Stimulated activated naive CD4-positive, alpha-beta T cell treated with Interleukin-2 at 50 U/mL for 16 hours (primary cell): ENCODE measurements at places on chromosomes 12 and 14.

GRCh38 chr12:132502149-132502881 lies 12.4 kb downstream of the FBRSL1 start:
- no peak for DNase-seq

- no peak for DNase-seq
Observed at GRCh38 chr14:29913566-29913965, 14.1 kb downstream of the PRKD1 start.

- DNase-seq, result no peak
Observed at GRCh38 chr12:6612247-6612646, 5.1 kb upstream of the CHD4 start.

DNA sequence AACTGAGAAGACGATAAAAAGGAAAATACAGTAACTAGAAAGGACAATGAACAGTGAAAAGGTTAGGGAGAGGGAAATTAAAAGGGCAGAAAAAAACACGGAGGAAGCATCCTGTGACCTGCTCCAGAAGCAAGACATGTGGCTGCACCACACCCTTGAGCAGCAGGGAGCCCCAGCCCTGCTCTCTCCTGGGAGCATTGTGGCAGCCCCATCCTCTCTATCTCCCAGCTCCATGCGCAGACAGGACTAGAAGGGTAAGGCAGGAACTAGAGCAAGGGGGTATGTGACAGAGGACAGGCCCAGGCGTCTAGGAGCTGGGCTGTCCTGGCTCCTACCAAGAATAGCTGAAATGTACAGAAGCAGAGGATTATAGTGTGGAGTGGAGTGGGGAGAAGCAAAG lies 38.6 kb upstream of the SMUG1 start:
- no peak for DNase-seq

DNA sequence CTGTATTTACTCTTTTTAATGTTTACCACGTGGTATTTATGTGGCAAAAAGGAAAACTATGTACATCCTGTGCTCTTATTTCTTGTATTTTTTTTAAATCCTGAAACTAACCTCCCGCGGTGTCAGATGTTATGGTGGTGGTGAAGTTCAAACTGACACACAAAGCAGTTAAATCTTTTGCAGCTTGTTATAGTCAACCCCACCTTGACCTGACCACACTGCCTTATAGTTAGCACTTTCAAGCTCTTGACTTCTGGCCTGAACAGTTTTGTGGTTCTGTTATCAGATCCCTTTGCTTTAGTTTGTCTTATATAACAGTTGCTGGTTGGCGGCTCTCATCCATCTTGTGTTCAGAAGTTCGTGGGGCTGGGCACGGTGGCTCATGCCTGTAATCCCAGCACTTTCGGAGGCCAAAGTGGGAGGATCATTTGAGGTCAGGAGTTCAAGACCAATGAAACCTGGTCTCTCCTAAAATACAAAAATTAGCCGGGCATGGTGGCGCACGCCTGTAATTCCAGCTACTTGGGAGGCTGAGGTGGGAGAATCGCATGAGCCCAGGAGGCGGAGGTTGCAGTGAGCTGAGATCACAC lies 2.1 kb downstream of the UNG start:
- DNase-seq, result no peak

- no peak for DNase-seq
Observed at GRCh38 chr12:88698471-88698870, 118.2 kb upstream of the KITLG start.

GRCh38 chr14:59827401-59827800 lies 43.2 kb downstream of the RTN1 start:
- no peak for DNase-seq

- peak; percentile 84 for DNase-seq
Observed at GRCh38 chr14:90820958-90821357, 4.7 kb upstream of the TTC7B start.

- no peak for DNase-seq
Observed at GRCh38 chr14:32697704-32698103, 241.0 kb upstream of the NPAS3 start.

DNA sequence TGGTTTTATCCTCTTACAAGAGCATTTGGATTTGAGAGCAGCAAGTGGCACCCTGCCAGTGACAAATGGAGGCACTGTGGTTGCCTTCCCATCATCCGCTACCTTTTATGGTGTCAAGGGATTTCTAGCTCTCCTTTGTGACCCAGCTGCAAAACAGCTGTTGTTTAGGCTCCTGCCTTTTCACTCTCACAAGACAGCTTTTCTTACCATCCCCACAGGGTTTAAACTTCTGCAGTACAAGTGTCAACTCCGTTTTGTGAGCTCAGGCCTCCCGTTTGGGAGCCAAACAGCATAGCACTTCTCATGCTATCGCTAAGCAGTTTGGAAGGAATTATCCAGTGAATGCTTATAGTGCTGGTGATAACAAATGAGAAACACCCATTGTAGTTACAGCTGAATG lies 331.4 kb downstream of the TMTC2 start:
- DNase-seq, result no peak

DNA sequence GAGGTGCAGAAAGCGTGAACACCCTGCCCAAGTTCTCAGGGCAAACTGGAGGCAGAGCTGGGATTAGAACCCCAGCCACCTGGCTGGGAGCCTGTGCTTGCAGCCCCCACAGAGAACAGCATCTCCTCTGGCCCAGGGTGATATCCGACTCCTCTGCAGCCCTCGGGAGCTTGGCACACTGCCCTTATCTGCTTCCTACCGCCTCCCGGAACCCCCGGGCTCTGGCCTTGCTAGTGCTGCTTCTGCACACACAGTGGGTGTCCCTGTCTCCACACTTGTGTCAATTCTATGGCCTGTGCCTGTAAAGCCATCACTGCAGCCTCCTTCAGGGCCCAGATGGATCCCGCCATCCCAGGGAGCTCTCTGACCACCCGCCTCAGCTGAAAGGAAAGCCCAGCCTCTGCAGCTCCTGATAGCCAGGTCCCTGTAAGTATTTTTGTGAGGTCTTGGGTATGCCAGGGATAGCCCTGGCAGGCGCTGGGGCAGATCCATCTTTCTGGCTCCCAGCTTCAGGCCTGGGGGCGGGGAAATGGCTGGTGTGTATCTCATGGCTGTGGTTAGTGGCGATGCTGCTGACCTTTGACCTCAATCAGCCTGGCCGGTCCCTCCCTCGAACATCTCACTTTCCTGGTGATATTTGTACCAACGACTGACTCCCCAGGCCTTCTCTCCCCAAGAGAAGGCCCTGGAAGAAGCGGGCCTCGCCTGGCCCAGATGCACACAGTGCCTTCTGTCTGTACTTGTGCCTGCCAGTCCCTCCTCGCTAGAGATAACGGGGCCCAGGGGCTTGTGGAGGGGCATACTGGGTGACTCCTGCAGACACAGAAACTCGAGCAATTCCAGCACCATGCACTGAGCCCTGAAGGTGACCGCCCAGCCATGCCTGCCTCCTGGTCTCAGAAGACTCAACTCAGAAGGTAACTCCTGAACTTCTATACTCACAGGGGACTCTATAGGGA lies 183.8 kb downstream of the CALM1 start:
- no peak for DNase-seq

DNA sequence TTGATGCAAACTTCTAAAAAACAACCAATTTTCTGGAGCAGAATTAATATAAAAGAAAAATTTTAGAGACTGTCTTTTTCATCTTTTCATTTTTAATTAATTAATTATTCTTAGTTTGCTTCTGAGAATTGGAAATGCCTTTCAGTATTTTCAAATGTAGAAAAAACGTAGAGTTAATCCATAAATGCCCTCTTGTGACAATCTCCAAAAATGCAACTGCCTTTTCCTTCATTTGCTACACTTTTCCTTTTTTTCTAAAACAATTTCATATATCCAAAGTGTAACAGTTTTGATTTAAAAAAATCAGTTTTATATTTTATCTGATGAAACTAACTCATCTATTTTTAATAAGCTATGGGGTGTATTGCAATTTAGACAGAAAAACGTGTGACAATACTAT lies 409.3 kb downstream of the PRKD1 start:
- DNase-seq, result no peak

- DNase-seq, result no peak
Observed at GRCh38 chr12:108055141-108055540, 73.9 kb upstream of the WSCD2 start.

DNA sequence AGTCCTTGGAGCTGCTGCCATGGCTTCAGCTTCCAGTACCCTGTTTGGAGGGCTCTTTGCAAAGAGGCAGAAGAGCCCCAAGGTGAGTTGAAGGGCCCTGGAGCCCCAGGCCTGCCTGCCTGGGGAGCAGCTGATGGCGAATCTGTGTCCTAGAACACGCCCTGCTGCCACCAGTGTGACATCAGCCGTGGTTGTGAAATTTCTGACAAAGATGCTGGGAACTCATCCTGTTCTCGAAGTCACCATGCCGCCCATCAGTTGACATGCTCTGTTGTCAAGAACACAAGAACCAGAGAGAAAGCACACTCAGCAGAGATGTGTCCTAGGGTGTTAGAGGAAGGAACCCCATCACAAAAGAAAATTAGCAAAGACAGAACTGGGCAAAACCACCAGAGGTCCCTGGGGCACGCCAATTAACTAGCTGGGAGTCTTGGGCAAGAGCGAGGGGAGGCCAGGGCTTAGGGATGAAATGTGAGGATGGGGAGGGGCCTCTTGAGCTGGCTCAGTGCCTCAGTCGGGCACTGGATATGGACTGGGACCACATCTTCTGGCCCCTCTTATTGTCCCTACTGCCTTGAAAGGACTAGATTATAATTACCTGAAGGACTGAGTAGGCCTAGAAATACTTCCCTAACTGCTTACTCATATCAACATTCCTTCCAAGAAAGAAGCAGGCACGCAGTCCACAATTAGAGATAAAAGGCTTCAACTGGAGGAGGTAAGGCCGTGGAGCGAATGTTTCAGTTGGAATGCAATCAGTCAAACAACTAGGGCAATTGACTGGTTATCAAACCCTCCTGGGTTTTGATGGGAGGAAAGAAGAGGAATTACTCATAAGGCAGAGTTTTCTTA lies 163.1 kb downstream of the CACNA1C start:
- no peak for DNase-seq

- DNase-seq, result peak; percentile 28
Observed at GRCh38 chr12:57604454-57604991, at the start of gene DTX3. TSS of gene DTX3 (plus strand) at chr12:57604824. CDS start at chr12:57606518, 1,694 bp downstream.

- DNase-seq, result no peak
Observed at GRCh38 chr14:95998656-95999055, 40.5 kb upstream of the C14orf132 start.

GRCh38 chr12:73445658-73446324 lies 1091.8 kb upstream of the ATXN7L3B start:
- DNase-seq, result no peak

- no peak for DNase-seq
Observed at GRCh38 chr12:40325349-40325960, 100.7 kb downstream of the LRRK2 start.

GRCh38 chr14:89543425-89543790 lies 126.4 kb upstream of the FOXN3 start:
- no peak for DNase-seq

GRCh38 chr12:124508381-124509079 lies 58.9 kb downstream of the NCOR2 start:
- DNase-seq, result no peak

- DNase-seq, result no peak
Observed at GRCh38 chr12:101097829-101098580, 112.0 kb downstream of the SLC5A8 start.

DNA sequence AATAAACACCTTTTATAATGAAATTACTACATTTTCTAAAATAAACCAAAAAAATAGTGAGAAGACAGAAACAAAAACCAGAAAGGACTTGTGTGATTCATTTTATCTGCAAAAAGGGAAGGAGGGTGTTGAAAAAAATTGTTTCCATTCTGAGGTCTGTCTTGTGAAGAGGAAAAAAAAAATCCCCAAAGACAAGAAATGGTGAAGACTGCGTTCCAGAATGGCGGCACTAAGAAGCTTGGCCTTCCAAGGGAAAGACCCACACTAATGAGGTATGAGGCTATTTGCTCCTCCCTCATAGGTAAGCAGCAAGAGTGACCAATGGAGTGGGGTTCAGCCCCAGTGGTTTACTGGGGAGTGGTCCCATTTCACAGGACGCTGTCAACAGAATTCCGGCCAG lies 35.0 kb downstream of the GNPTAB start:
- DNase-seq, result no peak

DNA sequence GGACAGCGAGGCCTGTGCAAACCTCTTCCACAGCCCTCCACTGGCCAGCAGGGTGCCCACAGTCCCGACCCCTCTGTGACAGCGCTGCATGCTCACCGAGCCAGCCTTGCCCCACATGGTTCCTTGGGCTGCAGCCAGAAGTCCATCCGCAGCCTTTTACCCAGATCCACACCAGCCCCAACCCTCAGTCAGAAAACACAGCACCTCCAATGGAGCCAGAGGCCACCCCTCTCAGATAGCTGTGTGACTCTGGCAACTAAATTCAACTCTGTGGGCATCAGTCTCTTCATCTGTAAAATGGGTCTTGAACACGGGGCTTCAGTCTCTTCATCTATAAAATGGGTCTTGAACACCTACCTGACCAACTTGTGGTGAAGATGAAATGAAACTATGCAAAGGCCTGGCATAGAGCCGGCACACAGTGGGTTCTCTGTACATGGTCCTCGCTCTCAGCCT lies 38.0 kb downstream of the NFKBIA start:
- no peak for DNase-seq

GRCh38 chr14:102503641-102504327 lies 5.8 kb downstream of the ANKRD9 start:
- no peak for DNase-seq

GRCh38 chr14:89719366-89720075 lies 235.0 kb downstream of the EFCAB11 start:
- DNase-seq, result no peak

- DNase-seq, result no peak
Observed at GRCh38 chr14:80955416-80955941, at the start of gene TSHR. TSS of gene TSHR (plus strand) at chr14:80955621. CDS start at chr14:80955681, 60 bp downstream.

DNA sequence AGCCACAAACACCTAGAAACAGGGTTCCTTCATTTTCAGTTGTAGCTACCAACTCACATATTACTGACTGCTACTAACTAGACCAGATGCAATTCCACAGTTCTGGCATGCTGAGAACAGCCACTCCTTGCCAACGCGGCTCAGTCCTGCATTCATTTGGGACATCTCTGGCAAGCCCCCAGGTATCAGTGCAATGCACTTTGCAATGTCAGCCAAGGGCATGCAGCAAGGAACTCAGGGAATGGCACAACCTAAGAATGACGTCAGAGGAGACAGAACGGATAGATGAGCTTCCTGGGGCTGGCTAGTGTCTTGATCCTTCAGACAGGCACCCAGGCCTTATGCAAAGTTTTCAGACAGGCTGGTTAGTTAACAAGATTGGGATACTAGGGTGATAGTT lies 29.6 kb downstream of the MAP3K9 start:
- no peak for DNase-seq

DNA sequence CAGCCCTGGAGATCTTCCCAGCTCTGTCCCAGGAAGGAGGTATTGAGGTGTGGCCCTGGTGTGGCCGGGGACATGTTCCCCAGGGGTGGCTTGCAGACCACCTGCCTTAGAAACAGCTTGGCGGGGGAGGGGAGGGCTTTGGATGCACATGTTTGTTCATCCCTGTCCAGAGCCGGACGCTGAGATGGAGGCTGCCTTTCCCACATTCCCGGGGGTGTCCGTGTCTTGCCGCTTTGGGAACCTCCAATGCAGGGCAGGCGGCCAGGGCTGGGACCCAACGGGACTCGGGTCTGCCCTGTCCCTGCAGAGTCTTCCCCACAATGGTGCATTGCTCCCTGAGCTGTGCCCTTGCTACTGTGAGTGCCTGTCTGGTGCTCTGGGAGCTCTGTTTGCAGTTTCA lies 319.5 kb upstream of the SFSWAP start:
- DNase-seq, result no peak

- no peak for DNase-seq
Observed at GRCh38 chr12:132237772-132238487, 91.5 kb downstream of the GALNT9 start.
